ENCODE measurements at places on chromosomes 6 and 20.

- DNase-seq, result no peak
Observed at GRCh38 chr20:1940581-1940980, 45.4 kb downstream of the SIRPA start.

GRCh38 chr6:64146876-64147275 is 511.3 kb downstream of the PHF3 start:
- DNase-seq, result no peak

DNA sequence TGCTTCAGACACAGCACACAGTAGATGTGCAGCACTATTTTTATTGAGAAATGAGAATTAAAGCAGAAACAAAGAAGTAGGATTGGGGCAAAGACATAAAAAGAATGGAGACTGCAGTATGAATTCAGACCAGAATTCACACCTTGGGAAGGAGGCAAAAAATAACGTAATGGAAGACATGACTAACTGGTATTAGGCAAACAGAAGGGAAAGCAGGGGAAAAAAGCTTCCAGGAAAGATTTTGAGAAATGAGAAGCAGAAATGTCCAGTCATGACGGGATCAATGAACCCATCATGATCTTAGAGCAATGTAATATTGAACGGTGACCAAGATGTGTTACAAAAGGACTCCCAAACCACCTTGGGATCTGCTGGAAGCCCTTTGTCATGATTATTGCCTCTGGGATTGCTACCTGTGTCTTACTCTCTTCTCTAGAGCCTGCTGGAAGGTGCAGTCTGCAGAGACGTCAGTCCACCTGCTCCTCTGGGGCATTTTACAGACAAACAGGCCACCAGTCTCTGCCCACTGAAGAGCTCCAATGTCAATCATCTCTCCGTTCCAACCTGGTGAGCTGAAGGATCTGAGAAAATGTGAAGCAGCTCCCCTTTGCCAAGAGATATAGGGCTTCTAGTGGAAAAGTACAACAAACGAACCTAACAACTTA is 8.7 kb downstream of the NUDT3 start:
- no peak for DNase-seq

- no peak for DNase-seq
Observed at GRCh38 chr6:54053881-54054391, 57.3 kb upstream of the MLIP start.

- no peak for DNase-seq
Observed at GRCh38 chr6:37954791-37955190, 135.3 kb downstream of the ZFAND3 start.

GRCh38 chr6:34723203-34723602 is 26.6 kb upstream of the ILRUN start:
- no peak for DNase-seq

GRCh38 chr6:127077886-127078285 is 40.6 kb upstream of the RSPO3 start:
- DNase-seq, result no peak

- no peak for DNase-seq
Observed at GRCh38 chr6:52187098-52187497, 923 bp downstream of the IL17A start.

DNA sequence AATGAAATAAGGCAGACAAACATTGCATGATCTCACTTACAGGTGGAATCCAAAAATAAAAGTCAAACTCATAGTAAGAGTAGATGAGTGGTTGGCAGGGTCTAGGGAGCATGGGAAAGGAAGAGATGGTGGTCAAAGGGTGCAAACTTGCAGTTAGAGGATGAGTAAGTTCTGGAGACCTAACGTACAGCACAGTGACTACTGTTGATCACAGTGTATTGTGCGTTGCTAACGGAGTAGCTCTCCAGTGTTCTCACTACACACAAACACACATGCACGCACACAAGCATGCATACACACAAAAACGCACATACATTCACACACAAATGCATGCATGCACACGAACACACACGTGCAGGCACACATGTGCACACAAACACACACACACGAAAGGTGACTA is 54.9 kb downstream of the LY86 start:
- DNase-seq, result no peak

GRCh38 chr6:167682546-167683027 is 144.1 kb upstream of the AFDN start:
- DNase-seq, result no peak

GRCh38 chr20:51739722-51740249 is 28.4 kb downstream of the ATP9A start:
- no peak for DNase-seq

- DNase-seq, result no peak
Observed at GRCh38 chr6:10402648-10403311, 12.1 kb downstream of the TFAP2A start.

- no peak for DNase-seq
Observed at GRCh38 chr20:56195946-56196345, 52.6 kb upstream of the MC3R start.

- DNase-seq, result no peak
Observed at GRCh38 chr6:98843271-98844243, 9.2 kb downstream of the POU3F2 start.

- DNase-seq, result no peak
Observed at GRCh38 chr6:44072452-44072958, 54.7 kb downstream of the MRPL14 start.

GRCh38 chr6:147371325-147371724 is 137.2 kb upstream of the SAMD5 start:
- no peak for DNase-seq
